ENCODE measurements at places on chromosomes 6 and 20. TPM values are rescaled to one million over a fixed set of nuclear protein-coding genes. Genes with fewer than 3 reads are reported as not detected.

MRAP2 gene
- total RNA-seq: 1.3 TPM

SLC22A1 gene
- total RNA-seq: 1.9 TPM

TCP1 gene
- total RNA-seq: 241 TPM

BIRC7 gene
- 3.1 TPM for total RNA-seq

OLIG3 gene
- not detected for total RNA-seq

MAS1L gene
- total RNA-seq: not detected

SLC22A2 gene
- total RNA-seq: not detected

GRM1 gene
- 0.04 TPM for total RNA-seq

BCAS1 gene
- 0.75 TPM for total RNA-seq

F13A1 gene
- not detected for total RNA-seq

MDFI gene
- total RNA-seq: 0.81 TPM

PBOV1 gene
- total RNA-seq: not detected

TEAD3 gene
- 5.7 TPM for total RNA-seq

C20orf204 gene
- total RNA-seq: 0.19 TPM
